ENCODE measurements at places on chromosomes 3 and 15. TPM values are rescaled to one million over a fixed set of nuclear protein-coding genes. Genes with fewer than 3 reads are reported as not detected.

The IP6K2 gene
- 183 TPM for polyA plus RNA-seq

The PPARG gene
- polyA plus RNA-seq, result 3.7 TPM

The SLC24A5 gene
- polyA plus RNA-seq, result 1.9 TPM

The NR2F2 gene
- 91.0 TPM for polyA plus RNA-seq

The SLC28A2 gene
- polyA plus RNA-seq, result 0.32 TPM

The C3orf85 gene
- polyA plus RNA-seq, result not detected

The SMCO1 gene
- polyA plus RNA-seq, result not detected

The IGSF11 gene
- polyA plus RNA-seq, result 36.5 TPM

The MITF gene
- 7.5 TPM for polyA plus RNA-seq

The RAB6B gene
- polyA plus RNA-seq, result 213 TPM

The FSIP1 gene
- 4.1 TPM for polyA plus RNA-seq

The TAGLN3 gene
- 171 TPM for polyA plus RNA-seq

The ACAN gene
- 25.5 TPM for polyA plus RNA-seq

The UROC1 gene
- polyA plus RNA-seq, result 0.29 TPM

The SLC27A2 gene
- polyA plus RNA-seq, result 3.8 TPM

The REC114 gene
- polyA plus RNA-seq, result not detected

The SERINC4 gene
- polyA plus RNA-seq, result not detected

The CYP19A1 gene
- 0.29 TPM for polyA plus RNA-seq

The NOX5 gene
- 0.81 TPM for polyA plus RNA-seq

The BTLA gene
- 0.32 TPM for polyA plus RNA-seq

The COL6A5 gene
- 0.05 TPM for polyA plus RNA-seq

The RTP4 gene
- polyA plus RNA-seq, result 0.38 TPM

The TRPM1 gene
- polyA plus RNA-seq, result not detected

The CALML4 gene
- polyA plus RNA-seq, result 4.4 TPM

The TMEM207 gene
- polyA plus RNA-seq, result not detected

The CLEC3B gene
- polyA plus RNA-seq, result 175 TPM

The ANKUB1 gene
- polyA plus RNA-seq, result 1.7 TPM

The HYPK gene
- polyA plus RNA-seq, result 9.0 TPM

The CCDC39 gene
- polyA plus RNA-seq, result 8.4 TPM

The GRK7 gene
- polyA plus RNA-seq, result 0.21 TPM

The SPTBN5 gene
- 2.0 TPM for polyA plus RNA-seq

The RARB gene
- polyA plus RNA-seq, result 15.3 TPM

The PAK6 gene
- polyA plus RNA-seq, result 25.7 TPM

The CLDN18 gene
- 1.3 TPM for polyA plus RNA-seq

The MST1 gene
- polyA plus RNA-seq, result 56.5 TPM

The CPOX gene
- polyA plus RNA-seq, result 24.0 TPM

The CPNE9 gene
- polyA plus RNA-seq, result 5.3 TPM

The DAZL gene
- polyA plus RNA-seq, result 0.13 TPM

The LRRC49 gene
- polyA plus RNA-seq, result 56.2 TPM

The NR1I2 gene
- polyA plus RNA-seq, result 0.43 TPM

The MAP6D1 gene
- polyA plus RNA-seq, result 29.1 TPM

The CPB1 gene
- polyA plus RNA-seq, result 0.19 TPM

The STAB1 gene
- 34.5 TPM for polyA plus RNA-seq

The RBP2 gene
- 0.23 TPM for polyA plus RNA-seq

The C15orf62 gene
- polyA plus RNA-seq, result 2.8 TPM

The BTD gene
- 13.1 TPM for polyA plus RNA-seq

The LAMB2 gene
- 160 TPM for polyA plus RNA-seq

The RARRES1 gene
- polyA plus RNA-seq, result 4.6 TPM
